ENCODE measurements at places on chromosomes 3 and 15.

- DNase-seq, result peak; percentile 71
Observed at GRCh38 chr3:45760878-45761711, 35.2 kb downstream of the SLC6A20 start.

GRCh38 chr3:151859233-151859673 is 14.2 kb upstream of the SUCNR1 start:
- no peak for DNase-seq

GRCh38 chr3:46092702-46093080 is 65.4 kb upstream of the XCR1 start:
- no peak for DNase-seq

- DNase-seq, result peak; percentile 31
Observed at GRCh38 chr3:136544532-136544931, 207.6 kb downstream of the STAG1 start.

DNA sequence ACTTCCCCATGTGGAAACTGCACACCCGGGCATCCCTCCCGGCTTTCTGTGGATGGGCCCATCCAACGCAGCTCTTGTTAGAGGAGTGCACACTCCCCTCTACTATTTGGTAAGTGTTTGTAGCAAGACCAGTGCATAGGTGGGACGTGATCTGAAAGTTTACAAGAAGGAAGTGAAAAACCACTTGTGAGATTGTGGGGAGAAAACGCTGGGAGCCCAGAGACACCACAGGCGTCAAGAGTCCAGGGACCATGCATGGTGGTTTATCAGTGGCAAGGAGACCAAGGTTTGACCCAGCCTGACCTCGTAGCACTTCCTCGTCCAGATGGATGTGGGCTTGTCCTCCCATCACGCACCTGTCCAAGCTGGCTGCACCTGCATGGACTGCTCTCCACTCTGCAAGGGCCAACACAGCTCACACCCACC is 51.6 kb downstream of the ATP10A start:
- no peak for DNase-seq

- peak; percentile 99 for DNase-seq
Observed at GRCh38 chr15:71066983-71067382, 48.3 kb upstream of the THSD4 start.

DNA sequence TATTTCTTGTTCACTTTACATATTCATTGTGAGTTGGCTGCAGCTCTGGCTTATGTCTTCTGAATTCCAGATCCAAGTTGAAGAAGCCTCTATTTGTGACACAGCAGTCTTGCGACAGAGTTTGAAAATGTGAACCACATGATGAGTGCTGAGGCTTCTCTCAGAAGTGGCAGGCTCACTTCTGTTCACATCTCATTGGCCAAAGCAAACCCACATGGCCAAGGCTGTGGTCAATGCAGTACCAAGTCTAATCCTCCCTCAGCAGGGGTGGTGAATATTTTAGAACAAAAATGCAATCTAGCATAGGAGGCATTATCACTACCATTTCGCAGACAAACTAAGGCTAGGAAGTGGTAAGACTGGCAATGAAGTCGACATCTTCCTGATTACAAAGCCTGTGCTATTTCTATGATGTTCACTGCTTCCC is 45.2 kb downstream of the CDCP1 start:
- DNase-seq, result peak; percentile 91

GRCh38 chr3:9270704-9271103 is 21.3 kb upstream of the SRGAP3 start:
- no peak for DNase-seq

- peak; percentile 82 for DNase-seq
Observed at GRCh38 chr3:44000586-44000985, 241.1 kb upstream of the TOPAZ1 start.

DNA sequence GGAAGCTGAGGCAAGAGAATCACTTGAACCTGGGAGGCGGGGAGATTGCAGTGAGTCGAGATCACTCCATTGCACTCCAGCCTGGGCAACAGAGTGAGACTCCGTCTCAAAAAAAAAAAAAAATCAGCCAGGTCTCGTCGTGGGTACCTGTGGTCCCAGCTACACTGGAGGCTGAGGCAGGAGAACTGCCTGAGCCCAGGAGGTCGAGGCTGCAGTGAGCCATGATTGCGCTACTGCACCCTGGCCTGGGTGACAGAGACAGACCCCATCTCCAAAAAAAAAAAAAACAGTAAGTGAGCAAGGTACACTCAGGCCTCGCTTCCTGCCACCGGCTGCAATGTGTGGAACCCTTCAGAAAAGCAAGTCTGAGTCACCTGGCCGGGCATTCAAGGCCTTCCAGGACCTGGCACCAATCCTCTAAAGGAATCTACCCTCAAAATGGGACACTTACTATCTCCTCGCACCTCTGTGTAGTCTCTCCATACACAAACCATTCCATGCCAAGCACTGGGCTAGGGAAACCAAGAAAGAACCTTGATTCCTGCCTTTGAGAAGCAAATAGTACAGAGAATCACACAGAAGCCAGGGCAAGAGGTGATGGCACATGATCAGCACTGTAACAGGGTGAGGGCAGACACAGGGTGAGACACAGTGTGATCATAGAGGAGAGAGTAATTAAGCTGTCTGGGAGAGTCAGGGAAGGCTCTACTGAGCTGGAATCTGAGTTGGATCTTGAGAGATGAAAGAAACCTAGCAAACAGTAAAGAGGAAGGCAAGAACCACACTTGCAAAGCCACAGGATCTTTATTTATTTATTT is 9.7 kb downstream of the SCAMP2 start:
- DNase-seq, result peak; percentile 33

DNA sequence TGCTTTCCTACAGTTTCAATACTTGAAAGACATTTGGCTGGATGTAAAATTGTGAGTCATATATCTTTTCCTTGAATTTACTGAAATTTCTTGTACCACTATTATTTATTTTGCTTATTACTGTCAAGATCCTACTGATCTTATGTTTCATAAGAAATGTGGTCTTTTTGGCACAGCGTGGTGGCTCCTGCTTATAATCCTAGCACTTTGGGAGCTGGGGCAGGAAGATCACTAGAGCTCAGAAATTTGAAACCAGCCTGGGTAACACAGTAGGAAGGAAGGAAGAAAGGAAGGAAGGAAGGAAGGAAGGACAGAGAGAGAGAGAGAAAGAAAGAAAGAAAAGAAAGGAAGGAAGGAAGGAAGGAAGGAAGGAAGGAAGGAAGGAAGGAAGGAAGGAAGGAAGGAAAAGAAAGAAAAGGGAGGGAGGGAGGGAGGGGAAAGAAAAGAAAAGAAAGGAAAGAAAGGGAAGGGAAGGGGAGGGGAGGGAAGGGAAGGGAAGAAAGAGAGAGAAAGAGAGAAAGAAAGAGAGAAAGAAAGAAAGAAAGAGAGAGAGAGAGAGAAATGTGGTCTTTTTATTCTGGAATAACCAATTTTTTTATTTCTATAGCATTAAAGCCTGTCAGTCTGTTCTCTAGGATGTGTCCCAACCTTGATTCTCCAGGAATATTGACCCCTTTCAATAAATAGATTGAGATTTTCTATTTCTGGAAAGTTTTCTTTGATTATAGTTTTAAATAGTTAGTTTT is 572.0 kb upstream of the TGFBR2 start:
- DNase-seq, result no peak

DNA sequence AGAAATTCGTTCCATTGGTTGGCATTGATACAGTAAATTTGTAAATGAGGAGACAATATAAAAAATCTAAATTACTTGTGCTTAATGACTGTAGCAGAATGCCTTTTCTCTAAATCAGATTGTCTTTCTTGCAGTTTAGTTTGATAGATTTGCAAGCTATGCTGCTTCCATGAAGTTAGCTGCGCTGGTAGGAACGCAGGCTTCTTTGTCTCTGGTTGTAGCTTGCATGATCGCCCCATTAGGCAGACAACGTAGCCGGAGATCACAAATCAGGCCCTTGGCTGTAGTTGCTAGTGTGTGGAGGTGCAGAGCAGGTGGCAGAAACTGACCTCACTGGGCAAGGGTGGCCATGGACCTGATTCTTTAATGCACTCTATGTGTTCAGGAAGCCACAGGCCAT is 6.1 kb downstream of the ZIC1 start:
- DNase-seq, result no peak

DNA sequence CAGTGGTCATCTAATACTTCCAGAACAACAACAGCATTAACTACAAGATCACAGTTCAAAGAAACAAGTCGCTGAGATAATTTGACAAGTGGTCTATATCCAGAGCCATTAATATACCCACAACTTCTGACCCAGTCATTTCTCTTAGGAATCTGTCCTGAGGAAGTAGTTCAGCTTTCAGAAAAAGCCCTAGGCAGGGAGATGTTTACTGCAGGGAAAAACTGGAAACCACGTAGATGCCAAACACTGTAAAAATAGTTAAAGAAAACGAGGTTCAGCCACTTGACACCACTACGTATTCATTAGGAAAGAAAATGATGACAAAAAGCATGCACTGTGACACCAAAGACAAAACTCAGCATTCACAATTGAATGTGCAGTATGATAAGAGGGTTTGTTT is 22.3 kb upstream of the CDCP1 start:
- no peak for DNase-seq

DNA sequence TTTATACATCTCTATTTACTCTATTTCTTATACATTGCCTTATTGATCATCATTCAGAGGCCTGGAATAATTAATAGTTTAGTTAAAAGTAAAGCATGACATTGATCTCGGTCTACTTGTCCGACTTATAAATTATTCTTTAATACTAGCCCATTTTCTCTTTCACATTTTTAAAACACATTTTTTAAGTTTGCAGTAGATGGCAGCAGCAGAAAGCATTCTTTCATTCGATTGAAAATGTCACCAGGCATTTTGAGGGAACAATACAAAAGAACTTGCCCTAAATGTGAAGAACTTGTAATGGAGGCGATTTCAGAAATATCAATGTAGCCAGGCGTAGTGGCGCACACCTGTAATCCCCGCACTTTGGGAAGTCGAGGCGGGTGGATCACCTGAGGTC is 15.5 kb upstream of the MAP3K13 start:
- DNase-seq, result no peak

GRCh38 chr15:86852741-86853140 is 773.1 kb downstream of the AGBL1 start:
- DNase-seq, result no peak

- DNase-seq, result no peak
Observed at GRCh38 chr15:76321171-76321570, 9.9 kb upstream of the ETFA start.

- DNase-seq, result peak; percentile 59
Observed at GRCh38 chr3:52471371-52472238, 16.2 kb downstream of the NISCH start.

GRCh38 chr3:147645761-147646160 is 236.6 kb downstream of the ZIC1 start:
- no peak for DNase-seq

- DNase-seq, result no peak
Observed at GRCh38 chr3:175103298-175103697, 244.2 kb downstream of the NAALADL2 start.

DNA sequence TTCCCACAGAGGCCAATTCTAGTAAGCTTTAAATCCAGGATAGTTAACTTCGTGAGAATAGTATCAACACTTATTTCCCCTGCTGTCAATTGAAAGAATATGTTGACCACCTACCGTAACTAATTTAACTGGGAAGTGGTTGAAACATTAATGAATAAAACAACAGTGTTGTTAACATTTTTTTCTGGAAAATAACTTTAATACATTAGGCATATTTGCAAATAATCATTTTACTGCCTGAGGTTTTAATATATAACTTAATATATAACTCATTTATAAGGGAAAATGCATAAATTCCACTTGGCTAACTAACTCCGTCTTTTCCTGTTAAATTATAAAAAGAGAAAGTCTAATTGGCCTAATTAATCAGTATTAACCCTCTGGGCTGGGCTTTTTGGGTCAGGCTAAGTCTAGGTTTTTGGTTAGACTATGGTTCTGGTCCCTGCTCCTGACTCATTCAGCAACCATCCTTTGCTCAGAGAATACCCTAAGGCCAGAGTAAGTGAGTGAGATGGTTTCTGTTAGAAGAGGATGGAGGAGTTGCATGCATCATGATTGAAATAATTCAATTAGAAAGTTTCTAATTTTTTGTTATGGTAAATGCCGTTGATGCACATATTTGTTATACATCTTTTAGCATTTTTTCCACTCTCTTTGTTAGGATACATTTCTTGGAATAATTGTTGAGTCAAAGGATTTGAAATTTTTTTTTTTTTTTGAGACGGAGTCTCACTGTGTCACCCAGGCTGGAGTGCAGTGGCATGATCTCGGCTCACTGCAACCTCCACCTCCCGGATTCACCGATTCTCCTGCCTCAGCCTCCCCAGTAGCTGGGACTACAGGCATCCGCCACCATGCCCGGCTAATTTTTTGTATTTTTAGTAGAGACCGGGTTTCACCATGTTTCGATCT is 10.8 kb upstream of the SKIL start:
- no peak for DNase-seq

GRCh38 chr15:84804005-84804900 is 12.9 kb upstream of the ALPK3 start:
- no peak for DNase-seq

DNA sequence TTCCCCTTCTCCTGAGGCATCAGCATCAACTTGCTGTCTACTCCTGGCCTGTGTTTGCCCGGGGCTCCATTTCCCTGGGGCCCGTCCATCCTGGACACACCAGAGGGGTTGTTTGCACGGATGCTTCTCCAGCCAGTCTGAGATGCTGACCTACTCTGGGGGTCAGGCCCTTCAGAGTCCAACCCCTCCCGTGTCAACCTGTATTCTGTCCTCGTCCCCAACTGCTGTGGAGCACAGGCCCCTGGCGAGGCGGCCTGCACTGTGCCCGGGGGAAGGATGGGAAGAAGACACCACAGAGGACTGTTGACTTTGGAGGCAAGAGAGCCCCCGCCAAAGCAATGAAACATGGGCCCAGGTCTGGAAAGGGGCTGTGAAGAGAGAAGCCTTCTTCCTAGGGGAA is 25.8 kb downstream of the ALS2CL start:
- DNase-seq, result no peak

DNA sequence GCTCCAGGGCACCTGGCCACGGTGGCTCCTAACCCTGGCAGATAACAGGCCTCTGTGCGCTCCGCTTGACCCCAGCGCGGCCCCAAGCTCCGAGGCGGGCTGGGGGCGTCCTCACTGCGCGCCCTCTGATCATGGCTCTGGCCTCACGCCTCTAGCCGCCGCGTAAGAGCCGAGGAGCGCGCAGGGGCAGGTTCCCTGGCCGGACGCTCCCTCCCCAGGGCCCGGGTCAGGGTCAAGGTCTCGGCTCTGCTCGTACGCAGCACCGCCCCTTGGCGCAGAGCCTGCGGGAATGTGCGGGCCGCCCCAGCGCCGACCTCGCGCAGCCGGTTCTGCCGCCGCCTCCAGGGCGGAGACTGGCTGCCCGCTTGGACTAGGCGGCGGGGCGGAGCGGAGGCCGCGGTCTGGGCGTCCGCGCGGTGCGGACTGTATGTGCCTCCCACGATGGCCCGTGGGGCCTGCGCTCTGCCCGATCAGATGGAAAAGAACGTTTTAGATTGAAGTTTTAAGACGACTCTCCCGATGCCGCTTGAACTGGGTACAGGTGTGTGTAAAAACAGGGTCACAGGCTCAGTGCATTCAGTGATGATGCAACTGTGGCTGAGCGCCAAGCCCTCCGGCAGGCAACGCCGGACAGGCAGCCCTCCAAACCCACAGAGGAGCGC is 40.8 kb downstream of the CHST14 start:
- DNase-seq, result peak; percentile 35

GRCh38 chr3:161217496-161217895 is 3.6 kb upstream of the NMD3 start:
- DNase-seq, result peak; percentile 66

- peak; percentile 95 for DNase-seq
Observed at GRCh38 chr3:16151109-16151508, 23.4 kb upstream of the GALNT15 start.
